A549 treated with DMSO at 1 μM for 4 hours (cell line): ENCODE measurements at places on chromosomes 11 and 22. TPM values are rescaled to one million over a fixed set of nuclear protein-coding genes. Genes with fewer than 3 reads are reported as not detected.

The MAP6 gene
- total RNA-seq: 1.4 to 1.9 TPM (median 1.6 TPM) in 5 replicates

The MISFA gene
- 1.9 to 2.7 TPM (median 2.3 TPM) in 5 replicates for total RNA-seq

The DRD2 gene
- total RNA-seq: 0.10 to 0.24 TPM (median 0.21 TPM) in 3 of 5 replicates, not detected in the others

The CYP2D6 gene
- 0.13 to 0.66 TPM (median 0.38 TPM) in 5 replicates for total RNA-seq

The DNAJB7 gene
- not detected in 5 replicates for total RNA-seq

The CARNS1 gene
- total RNA-seq: 0.14 to 0.53 TPM (median 0.18 TPM) in 5 replicates

The GAB4 gene
- not detected in 5 replicates for total RNA-seq

The LDLRAD3 gene
- total RNA-seq: 21.6 to 26.5 TPM (median 23.6 TPM) in 5 replicates

The TREH gene
- 0.05 TPM in 1 of 5 replicates, not detected in the others for total RNA-seq

The MOGAT2 gene
- 0.05 TPM in 1 of 5 replicates, not detected in the others for total RNA-seq

The CDC42EP2 gene
- 14.5 to 16.5 TPM (median 14.8 TPM) in 5 replicates for total RNA-seq

The SCN3B gene
- 0.10 to 0.25 TPM (median 0.15 TPM) in 5 replicates for total RNA-seq

The HBG2 gene
- not detected in 5 replicates for total RNA-seq

The NUP98 gene
- 63.1 to 75.4 TPM (median 72.6 TPM) in 5 replicates for total RNA-seq

The FAM89B gene
- total RNA-seq: 29.8 to 56.2 TPM (median 48.0 TPM) in 5 replicates

The CBLIF gene
- total RNA-seq: not detected in 5 replicates

The DNAJB13 gene
- 0.31 to 1.2 TPM (median 0.45 TPM) in 5 replicates for total RNA-seq

The CALCA gene
- total RNA-seq: 0.08 to 0.12 TPM in 2 of 5 replicates, not detected in the others

The GRIK4 gene
- total RNA-seq: 0.02 TPM in 2 of 5 replicates, not detected in the others

The OR52B2 gene
- not detected in 5 replicates for total RNA-seq

The XNDC1N gene
- total RNA-seq: 3.2 to 4.4 TPM (median 3.9 TPM) in 5 replicates

The TMEM223 gene
- 19.0 to 29.4 TPM (median 27.1 TPM) in 5 replicates for total RNA-seq

The CNGA4 gene
- 0.07 to 0.10 TPM (median 0.08 TPM) in 3 of 5 replicates, not detected in the others for total RNA-seq

The ROBO4 gene
- 0.02 to 0.07 TPM in 2 of 5 replicates, not detected in the others for total RNA-seq

The PANX2 gene
- total RNA-seq: 5.8 to 7.5 TPM (median 6.3 TPM) in 5 replicates

The CTSW gene
- 0.09 TPM in 1 of 5 replicates, not detected in the others for total RNA-seq

The PGR gene
- total RNA-seq: 0.08 TPM in 1 of 5 replicates, not detected in the others

The THY1 gene
- 10.4 to 20.1 TPM (median 12.8 TPM) in 5 replicates for total RNA-seq

The SLC22A25 gene
- total RNA-seq: not detected in 5 replicates

The ENDOD1 gene
- total RNA-seq: 13.1 to 17.6 TPM (median 15.2 TPM) in 5 replicates

The CWC15 gene
- total RNA-seq: 29.3 to 35.1 TPM (median 29.7 TPM) in 5 replicates

The DKK3 gene
- total RNA-seq: 10.7 to 15.7 TPM (median 13.4 TPM) in 5 replicates

The ZNF202 gene
- 10.1 to 11.7 TPM (median 10.9 TPM) in 5 replicates for total RNA-seq

The MUC15 gene
- not detected in 5 replicates for total RNA-seq

The DEAF1 gene
- total RNA-seq: 23.3 to 39.2 TPM (median 31.9 TPM) in 5 replicates

The HEPN1 gene
- not detected in 5 replicates for total RNA-seq

The SUSD2 gene
- total RNA-seq: 54.2 to 70.2 TPM (median 58.4 TPM) in 5 replicates
